GM10248 (cell line): ENCODE measurements at places on chromosomes 5 and 9.
A peak's percentile ranks its signal among the peaks of the same experiment; 100 is the strongest.

- no peak for DNase-seq
Observed at GRCh38 chr5:100562821-100563220, 27.6 kb downstream of the FAM174A start.

- DNase-seq: no peak
Observed at GRCh38 chr9:18821788-18822187, 211.2 kb downstream of the SAXO1 start.

DNA sequence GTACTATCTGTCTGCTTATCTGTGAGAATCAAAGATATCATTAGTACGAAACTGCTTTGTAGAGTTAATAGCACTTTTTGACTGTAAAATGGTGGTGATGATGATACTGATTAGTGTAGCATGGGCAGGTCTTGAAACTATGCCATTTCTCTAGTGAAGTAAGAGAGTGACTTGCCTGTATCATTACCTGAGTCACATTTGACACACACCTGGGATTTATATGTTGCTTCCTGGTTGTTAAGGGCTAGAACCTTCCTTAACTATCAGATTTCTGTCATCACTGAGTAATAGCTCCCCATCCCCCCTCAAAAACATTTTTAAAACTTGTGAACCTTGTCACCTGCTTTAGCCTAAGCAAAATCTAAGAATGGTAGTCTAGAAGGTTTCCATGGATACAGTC, 135.6 kb upstream of the RORB start:
- DNase-seq: no peak

GRCh38 chr9:84174486-84174885, 166.1 kb downstream of the SLC28A3 start:
- DNase-seq: no peak

DNA sequence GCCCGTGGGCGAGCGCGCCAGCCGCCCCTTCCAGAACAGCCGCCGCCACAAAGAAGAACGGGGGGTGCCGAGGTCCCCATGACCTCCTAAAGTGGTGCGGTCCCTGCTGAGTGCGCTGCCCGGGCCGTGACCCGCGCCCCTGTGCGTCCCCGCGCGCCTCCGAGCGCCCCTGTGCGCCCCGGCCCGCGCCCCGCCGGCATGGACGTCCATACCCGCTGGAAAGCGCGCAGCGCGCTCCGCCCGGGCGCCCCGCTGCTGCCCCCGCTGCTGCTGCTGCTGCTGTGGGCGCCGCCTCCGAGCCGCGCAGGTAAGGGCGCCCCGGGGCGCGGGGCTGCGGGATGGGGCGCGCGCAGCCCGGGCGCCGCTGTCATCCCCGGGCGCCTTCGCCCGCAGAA, 384 bp downstream of the COL5A1 start:
- DNase-seq: no peak

DNA sequence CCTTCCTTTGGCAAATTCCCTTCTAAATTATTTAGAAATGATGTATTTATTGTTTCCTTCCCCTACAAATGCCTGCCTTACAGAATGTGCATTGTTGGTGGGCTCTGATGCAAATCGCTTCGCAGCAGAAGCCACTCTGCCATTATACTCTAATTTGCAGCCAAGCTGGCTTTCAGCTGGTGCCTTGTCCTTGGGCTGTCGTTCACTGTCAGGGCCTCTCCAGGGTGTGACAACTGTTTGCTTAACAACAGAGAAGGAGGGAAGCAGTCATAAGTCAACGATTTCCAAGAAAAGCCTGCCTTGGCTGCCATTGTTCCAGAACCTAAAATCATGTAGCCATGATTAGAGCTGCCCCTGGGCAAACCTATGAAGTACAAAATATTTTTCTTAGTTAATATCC, 260.1 kb upstream of the RGMB start:
- DNase-seq: no peak

GRCh38 chr5:77637170-77637997, 1.1 kb downstream of the OTP start:
- DNase-seq: no peak

DNA sequence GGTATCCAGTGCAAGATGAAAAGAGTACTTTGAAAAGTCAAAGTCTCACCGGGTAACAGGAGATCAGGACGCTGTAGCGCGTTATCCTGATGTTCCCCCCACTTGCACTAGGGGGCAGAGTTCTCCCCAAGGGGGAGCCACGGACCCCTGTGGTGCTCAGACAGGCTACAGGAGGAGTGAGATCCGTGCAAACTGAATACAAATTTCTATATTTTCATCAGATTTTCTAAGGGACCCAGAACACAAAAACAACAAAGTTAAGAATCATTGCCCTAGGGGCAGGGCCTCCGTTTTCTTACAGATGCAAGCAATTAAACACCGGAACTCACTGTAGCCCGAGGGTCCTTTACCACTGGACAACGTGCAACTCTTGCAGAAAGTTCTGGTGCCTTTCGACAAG, 2.0 kb downstream of the MYO10 start:
- DNase-seq: peak; percentile 54

DNA sequence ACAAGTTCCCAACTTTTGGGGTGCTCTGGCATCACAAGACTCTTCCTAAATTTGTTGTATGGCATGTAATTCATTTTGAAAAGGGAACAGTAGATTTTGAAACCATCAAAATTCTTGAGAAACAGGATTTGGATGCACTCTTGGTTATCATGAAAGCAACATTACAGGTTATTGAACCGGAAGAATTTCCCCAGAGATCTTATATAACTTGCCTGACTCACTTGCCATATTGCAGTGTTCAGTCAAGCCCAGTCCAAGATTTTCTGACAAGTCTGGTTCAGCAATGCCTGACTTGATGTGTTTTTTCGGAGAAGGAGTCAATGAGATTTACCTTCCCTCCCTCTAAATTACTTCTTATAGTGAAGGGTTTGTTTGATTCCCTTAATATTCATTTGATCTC, 32.0 kb downstream of the SMIM15 start:
- no peak for DNase-seq

DNA sequence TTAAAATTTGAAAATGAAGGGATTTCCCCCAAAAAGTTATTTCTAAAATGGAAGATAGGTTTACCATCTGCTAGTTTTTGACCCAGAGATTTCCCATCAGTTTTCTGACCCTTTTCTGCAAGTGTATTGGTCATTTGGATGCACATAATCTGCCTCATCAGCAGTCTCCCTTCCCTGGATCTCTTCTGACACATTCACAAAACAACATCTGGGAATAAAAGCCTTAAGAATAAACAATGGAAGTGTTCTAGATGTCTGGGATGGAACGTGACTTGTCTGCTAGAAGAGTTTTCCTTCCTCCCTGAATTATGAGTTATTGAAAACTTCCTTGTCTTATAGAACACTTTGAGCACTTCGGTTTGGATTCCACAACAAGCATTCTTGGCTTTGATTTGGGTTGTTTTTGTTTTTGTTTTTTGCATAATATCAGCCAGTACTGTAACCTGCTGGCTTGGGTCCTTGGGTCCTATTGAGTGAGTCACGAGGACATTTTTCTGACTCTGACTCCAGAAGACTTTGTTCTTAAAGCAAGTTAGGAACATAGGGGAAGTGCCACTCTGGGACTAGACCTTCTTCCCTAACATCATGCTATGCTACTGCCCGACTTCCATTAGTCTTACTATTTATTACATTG, 18.2 kb upstream of the ESM1 start:
- no peak for DNase-seq

GRCh38 chr5:26205121-26205520, 833.3 kb downstream of the CDH9 start:
- no peak for DNase-seq
